K562 (cell line): ENCODE measurements at places on chromosomes 3 and 15.

DNA sequence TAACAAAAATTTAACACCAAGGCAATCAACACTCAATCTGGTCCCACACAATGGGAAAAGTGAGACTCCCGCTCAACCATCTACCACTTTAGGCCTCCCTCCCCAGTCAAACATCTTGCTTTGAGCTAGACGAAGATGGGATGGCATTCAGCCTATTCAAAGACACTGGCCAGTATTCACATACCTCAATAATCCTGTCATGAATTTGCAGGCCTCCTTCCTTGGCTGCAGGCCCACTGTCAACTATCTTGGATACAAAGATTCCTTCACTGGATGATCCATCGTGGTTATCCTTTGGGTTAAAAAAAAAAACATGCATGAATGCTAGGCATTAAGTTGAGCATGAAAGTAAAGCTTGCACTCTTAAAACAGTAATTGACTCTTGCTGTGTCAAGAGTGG is 22.6 kb downstream of the PDZRN3 start:
- no peak for DNase-seq

DNA sequence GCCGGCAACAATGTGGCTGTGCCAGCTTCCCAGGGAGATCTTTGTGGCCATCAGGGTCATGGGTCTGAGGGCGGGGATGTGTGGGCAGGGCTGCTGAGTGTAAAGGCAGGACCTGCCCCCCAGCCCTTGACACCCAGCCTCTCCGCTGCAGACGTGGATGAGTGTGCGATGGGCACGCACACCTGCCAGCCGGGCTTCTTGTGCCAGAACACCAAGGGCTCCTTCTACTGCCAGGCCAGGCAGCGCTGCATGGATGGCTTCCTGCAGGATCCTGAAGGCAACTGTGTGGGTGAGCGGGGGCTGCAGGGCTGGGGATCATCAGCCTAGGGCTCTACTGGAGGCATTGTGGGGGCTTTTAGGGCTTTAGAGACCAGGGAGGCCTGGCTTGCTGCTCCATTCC is 78.8 kb downstream of the FBLN2 start:
- DNase-seq = no peak

DNA sequence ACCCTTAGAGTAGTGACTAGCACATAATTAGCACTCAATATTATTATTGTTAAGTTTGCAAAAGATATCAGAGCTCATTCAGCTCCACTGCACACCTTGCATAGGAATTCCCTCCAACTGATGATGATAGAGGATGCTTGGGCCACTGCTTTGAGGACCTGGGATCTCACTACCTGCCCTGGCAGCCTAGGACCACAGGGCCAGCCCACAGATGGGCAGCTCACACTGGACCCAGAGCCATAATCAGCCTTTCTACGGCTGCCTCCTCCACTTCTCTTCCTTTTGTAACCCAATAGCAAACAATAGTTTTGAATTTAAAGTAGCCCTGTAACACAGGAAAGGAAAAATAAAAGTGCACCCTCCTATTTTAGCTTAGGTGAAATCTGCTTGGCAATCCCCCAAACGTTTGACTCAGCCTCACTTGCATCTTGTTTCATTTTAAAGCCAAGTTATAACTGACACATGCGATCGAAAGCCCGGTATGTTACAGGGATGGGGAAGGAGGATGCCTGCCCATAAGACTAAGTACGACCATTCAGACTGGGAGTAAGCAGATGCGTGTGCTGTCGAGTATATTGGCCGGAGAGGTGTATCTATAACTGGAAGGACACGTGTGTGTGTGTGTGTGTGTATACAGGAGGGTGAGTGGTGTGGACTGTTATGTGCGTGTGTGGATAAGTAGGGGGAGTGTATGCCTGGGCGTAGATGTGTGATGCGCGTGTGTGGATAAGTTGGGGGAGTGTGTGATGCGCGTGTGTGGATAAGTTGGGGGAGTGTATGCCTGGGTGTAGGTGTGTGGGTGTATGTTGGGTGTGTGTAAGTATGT is 65.9 kb downstream of the CPN2 start:
- DNase-seq = no peak

DNA sequence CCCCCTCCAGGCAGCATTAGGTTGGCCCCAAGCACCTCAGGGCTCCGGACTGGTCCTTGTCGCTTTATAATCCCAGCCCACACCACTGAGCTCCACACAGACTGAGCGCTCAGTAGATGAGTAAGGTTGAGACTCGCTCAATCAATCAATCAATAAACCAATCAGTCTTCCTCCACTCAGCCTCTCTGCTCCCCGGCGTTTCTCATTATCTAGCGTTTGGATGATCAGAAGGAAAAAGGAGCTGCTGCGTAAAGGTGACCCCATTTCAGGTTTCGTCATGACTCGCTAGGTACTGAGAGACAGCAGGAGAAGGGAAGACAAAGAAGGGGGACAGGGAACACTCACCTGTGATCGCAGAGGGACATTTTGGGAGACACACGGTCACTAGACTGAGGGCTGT is 41.2 kb downstream of the ZNF710 start:
- no peak for DNase-seq

- DNase-seq = no peak
Observed at GRCh38 chr3:149958171-149958796, 12.4 kb downstream of the PFN2 start.
